Type B pancreatic cell (in vitro differentiated cells): ENCODE measurements at places on chromosomes 4 and X. TPM values are rescaled to one million over a fixed set of nuclear protein-coding genes. Genes with fewer than 3 reads are reported as not detected.

DNA sequence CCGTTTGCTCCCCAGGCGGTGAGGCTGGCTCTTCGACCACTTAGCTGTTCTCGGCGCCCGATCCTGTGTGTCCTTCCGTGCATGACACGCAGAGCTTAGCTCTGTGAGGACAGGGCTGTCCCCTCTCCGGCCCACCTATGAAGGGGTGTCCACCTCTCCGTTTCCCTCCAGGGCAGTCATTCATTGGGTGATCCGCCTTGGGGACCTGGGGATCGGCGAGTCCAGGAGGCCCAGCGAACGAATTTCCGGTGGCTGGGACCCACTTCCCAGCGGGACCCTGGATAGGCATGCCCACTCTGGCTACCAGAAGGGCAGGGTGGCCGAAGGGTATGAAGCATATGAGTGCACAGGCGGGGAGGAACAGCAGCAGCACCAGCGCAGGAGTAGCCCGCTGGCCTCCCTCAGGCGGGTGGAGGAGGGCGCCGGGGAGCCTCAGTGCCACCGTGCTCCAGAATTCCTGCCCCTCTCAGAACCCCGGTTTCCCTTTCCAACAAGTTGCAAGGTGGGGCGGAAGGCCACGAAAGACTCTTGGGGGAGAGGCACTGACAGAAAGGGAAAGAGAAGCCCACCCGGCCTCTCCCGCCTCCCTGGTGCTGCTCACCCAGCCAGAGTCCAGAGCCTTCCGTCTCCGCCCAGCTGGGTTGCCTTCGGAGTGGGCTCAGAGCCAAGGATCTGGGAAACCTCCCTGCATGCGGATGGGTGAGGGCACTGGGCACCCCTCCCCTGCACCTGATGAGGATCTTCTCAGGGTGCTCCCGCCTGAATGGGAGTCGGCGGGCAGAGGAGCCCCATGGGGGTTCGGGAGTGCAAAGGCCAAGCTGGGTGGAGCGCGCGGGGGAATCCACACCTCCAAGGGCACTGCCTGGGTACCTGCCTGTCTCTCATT is 8.6 kb downstream of the HMX1 start:
- DNase-seq: no peak

- DNase-seq: no peak
Observed at GRCh38 chr4:69760455-69760854, at the start of gene SULT1B1. Gene SULT1B1, minus strand, starts transcription at chr4:69760620. Its CDS starts 5,403 bp downstream, at chr4:69755217.

DNA sequence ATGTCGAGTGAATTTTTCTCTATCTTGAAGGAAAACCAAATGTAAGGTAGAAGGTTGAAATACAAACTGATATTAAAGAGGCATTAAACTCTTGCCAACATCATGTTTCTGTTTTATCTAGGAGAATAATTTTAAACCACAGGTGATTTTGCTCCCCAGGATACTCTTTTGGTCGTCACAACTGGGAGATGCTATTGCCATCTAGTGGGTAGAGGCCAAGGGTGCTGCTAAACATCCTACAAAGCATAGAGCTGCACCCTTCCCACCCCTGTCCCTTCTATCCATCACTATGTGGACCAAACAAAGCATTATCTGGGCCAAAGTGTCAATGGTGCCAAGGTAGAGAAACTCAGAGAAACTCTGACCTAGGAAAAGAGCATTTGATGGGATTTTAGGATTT is 154.6 kb upstream of the MAGEB2 start:
- DNase-seq: no peak

- DNase-seq: no peak
Observed at GRCh38 chr4:79585834-79586233, 177.8 kb upstream of the GK2 start.

GRCh38 chrX:150688911-150689451 is 4.2 kb upstream of the MTMR1 start:
- no peak for DNase-seq

Gene CSTF2
- total RNA-seq: 20.5 and 24.7 TPM in 2 replicates

DNA sequence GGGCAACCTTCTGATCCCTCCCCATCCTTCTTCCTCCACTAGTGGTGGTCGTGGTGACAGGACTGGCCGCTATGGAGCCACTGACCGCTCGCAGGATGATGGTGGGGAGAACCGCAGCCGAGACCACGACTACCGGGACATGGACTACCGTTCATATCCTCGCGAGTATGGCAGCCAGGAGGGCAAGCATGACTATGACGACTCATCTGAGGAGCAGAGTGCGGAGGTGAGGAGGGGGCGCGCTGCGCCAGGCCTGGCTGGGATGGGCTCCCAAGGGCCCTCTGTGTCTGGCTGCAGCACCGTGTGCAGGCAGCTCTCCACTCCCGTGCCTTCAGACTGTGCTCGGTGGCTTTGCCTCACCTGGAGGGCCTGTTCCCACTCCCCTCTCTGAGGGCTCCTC is 24.3 kb downstream of the RBM10 start:
- no peak for DNase-seq

DNA sequence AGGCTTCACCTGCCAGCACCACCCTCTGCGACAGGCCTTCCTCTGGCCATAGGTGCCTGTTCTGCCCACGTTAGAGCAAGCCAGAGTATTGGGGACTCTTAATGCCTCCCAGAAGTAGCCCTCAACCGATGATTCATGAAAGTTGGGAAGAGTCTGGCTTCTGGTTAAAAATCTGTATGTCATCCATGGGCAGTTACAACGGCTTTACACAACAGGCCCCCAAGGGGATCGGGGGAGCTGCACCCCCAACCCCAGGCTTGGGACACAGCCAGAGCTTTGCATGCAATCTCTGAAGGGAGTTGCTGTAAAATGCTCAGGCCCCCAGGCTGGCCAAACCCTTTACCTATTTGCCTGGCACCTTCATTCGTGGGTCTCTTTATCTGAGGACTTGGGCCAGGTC is 5.4 kb upstream of the CYTL1 start:
- DNase-seq: no peak

DNA sequence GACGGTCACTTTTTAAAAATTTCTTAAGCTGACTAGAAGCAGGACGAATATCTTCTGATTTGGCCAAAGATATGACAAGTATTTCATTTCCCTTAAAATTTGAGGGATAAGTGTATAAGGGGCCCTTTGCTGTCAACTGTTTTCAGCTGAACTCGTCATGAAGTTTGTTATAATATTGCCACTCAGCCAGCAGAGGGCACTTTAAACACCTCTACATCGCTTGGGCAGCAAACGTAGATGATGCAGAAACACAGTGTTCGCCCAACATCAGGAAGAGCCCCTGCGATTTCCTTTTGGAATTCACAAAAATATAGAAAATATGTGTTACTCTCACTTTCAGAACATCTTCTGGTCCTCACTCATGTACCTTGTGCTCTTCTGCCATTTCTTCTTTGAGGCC is 435.7 kb upstream of the FMR1 start:
- DNase-seq: no peak

DNA sequence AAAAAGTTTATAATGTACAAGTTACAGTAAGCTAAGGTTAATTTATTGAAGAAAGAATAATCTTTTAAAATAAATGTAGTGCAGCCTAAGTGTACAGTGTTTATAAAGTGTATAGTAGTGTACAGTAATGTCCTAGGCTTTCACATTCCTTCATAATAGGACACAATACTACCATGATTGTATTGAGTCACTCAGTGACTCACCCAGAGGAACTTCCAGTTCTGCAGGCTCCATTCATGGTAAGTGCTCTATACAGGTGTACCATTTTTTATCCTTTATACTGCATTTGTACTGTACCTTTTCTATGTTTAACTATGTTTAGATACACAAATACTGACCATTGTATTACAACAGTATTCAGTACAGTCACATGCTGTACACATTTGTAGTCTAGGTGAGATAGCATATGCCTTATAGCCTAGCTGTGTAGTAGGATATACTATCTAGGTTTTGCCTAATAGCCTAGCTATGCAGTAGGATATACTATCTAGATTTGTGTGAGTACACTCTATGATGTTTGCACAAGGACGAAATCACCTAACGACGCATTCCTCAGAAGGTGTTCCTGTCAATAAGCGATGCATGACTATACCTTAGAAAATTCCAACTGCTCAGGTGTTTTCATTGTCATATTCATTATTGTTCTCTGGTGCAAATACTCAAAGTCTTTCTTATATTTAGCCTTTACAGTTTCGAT is 5.5 kb upstream of the TMEM255A start:
- DNase-seq: no peak
